ENCODE measurements at places on chromosomes 1 and 21.

DNA sequence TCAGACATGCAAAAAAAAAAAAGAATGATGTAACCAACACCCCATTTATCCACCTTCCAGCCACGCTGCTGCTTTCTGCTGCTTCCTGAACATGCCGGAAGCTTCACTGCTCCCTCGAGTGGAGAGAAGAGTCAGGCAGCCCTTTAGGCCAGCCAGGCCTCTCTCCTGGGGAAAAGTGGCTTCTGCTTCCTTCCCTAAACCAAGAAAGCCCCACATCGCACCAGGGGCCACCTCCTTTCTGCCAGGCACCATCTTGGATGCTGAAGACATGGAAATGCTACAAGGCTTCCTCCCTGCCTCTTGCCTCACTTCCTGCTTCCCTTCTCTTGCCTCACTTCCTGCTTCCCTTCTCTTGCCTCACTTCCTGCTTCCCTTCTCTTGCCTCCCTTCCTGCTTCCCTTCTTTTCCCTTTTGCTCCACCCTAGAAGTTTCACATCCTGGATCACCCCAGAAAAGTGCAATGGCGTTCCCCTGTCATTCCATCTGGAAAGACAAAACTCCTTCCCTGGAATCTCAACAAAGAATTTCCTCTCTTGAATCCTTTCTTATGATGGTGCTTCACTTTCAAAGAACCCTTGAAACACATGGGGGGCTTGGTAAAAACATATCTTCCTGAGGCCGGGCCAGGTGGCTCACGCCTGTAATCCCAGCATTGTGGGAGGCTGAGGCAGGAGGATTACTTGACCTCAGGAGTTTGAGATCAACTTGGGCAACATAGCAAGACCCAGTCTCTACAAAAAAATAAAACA is 18.7 kb downstream of the TNFRSF8 start:
- DNase-seq: no peak

DNA sequence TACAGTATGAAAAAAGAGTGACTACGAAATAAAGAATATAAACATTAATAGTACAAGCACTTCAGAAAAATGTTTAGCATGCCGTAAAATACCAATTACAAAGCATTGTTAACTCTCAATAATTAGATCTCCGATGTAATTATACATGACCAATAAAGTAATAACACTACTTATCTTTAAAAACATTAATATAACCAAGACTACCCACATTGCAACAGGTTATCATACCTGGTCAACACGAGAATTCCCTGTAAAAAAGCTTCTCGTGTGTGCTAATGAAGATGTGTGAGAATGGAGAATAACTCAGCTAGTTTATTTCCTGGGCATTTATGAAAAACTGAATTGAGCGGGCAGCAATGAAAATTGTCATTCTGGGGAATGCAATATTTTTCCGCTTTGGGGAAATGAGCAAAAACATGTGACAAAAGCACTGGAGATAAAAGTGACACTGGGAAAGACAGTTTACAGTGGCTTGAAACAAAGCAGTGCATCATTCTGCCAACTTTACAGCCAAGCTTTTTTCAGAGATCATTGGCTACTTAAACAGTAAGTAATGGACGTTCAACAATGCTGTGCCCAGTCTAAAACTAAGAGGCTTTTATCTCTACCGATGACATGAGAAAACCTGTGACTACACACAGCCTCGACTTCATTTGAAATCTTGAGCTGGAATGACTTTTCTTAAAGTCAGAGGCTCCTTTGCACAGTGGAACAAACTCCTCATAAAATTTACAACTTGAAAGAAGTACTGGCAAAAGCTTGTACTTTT is 34.7 kb downstream of the ITPKB start:
- DNase-seq: no peak

- DNase-seq: peak; percentile 3
Observed at GRCh38 chr1:29682919-29683295, 446.6 kb downstream of the PTPRU start.

GRCh38 chr1:116740746-116741145 is 13.5 kb upstream of the CD2 start:
- no peak for DNase-seq

- no peak for DNase-seq
Observed at GRCh38 chr21:36987845-36988244, 18.7 kb upstream of the RIPPLY3 start.

DNA sequence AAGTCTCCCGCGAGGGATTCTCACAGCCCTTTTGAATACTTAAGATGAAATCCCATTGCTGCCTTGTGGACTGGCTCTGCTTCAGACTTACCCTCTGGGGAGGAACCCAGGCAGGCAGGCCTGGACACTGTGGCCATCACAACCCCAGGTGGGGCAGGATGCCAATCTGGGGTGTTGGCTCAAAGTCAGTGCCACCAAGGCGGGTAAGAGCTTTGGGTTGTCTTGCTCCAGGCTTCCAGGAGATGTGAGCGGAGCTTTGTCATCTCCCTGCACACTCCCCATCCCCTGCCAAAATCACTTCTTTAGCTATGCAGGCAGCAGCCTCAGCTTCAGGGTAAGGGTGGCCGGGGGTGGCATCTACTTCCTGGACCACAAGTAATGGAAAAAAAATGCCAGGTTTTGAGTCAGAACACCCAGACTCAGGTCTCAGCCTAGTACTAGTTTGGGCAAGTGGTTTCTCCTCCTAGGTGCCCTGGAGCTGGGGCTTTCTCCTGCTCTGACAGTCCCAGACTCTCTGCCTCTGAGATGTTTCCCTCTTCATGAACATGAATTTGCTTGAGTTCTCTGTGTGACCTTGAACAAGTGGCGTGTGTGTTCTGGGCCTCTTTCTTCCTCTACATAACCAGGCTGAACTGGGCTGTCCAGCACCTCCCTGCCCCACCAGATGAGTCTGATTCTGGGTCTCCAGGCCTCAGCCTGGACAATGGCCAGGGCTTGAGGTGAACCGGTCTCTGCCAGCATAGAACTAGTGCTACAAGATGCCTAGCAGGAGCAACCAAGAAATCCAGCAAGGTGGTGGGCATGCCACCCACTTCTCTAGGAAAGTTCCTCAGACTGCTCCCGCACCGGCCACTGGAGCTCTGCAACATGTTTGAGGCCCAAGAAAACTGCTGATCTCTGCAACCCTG is 65.4 kb downstream of the VWA5B1 start:
- DNase-seq: no peak

GRCh38 chr1:17190010-17190995 is 14.6 kb upstream of the PADI1 start:
- DNase-seq: no peak

DNA sequence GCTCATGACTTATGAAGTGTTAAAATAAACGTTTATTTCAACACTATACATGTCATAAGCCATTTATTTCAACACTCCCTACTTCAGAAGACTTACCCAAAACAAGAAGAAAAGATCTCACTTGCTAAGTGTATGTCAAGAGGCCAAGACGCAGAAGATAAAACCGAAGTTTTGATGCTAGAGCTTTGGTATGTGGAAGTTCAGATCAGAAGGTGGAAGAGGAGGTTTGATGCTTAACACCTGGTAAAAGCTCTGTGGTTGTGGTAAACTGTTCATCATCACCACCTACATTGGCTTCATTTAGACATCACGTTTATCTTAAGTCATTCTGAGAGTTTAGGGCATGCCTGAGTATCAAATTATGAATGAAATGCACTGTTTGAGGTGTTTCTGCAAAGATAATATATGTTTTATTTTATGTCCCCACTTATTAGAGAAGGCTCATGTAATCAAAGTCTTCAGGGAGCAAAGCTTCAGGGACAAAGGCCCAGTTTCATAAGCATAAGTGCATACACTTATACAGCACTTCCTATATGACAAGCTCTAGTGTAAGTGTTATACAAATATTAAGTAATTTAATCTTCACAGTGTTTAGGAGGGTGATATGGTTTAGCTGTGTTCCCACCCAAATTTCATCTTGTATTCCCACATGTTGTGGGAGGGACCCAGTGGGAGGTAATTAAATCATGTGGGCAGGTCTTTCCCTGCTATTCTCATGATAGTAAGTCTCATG is 533.3 kb downstream of the PTBP2 start:
- no peak for DNase-seq

DNA sequence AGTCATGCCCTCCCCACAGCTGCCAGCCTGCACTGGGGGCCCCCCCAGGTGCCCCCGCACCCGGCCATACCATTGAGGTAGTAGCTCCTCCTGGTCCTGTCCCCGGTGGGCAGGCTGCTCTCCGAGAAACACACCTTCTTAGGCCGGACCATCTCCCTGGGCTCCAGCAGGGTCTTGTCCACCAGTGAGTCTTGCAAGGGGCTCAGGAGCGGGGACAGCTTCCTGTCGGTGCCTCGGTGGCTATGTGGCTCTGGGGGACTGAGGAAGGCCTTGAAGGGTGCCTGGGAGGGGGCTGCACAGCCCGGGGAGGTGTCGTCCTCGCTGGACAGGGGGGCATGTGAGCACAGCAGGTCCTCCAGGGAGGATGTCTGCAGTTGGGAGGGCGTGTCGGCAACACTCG is 12.9 kb upstream of the FTCD start:
- no peak for DNase-seq

DNA sequence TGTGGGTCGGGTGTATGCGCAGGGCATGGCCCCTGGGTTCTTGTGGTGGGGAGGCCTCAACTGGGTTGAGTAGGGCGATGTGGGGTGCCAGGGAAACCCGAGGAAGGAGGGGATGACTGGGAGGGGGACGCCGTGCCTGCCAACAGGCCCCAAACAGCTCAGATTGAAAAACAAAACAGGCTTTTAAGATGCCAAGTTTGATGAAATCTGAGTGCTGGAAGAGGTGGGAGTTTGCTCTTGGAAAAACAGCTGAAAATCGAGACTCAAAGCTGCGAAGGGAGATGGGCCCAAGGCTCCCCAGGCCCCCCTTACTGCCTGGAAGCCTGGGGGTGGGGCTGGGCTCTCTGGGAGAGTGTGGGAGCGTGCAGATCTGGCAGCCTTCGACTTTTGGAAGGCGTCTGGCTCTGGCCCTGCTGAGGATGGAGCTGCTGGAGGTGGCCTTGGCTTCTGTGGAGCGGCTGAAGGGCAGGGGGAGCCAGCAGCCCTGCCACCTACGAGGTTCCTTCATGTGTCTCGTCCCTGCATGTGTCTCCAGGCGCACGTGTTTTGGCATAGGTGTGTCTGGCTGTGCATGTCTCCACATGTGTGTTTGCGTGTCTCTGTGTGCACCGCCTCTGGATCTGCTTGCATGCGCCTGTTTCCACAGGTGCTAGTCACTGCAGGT is 33.3 kb downstream of the PTPRF start:
- no peak for DNase-seq

DNA sequence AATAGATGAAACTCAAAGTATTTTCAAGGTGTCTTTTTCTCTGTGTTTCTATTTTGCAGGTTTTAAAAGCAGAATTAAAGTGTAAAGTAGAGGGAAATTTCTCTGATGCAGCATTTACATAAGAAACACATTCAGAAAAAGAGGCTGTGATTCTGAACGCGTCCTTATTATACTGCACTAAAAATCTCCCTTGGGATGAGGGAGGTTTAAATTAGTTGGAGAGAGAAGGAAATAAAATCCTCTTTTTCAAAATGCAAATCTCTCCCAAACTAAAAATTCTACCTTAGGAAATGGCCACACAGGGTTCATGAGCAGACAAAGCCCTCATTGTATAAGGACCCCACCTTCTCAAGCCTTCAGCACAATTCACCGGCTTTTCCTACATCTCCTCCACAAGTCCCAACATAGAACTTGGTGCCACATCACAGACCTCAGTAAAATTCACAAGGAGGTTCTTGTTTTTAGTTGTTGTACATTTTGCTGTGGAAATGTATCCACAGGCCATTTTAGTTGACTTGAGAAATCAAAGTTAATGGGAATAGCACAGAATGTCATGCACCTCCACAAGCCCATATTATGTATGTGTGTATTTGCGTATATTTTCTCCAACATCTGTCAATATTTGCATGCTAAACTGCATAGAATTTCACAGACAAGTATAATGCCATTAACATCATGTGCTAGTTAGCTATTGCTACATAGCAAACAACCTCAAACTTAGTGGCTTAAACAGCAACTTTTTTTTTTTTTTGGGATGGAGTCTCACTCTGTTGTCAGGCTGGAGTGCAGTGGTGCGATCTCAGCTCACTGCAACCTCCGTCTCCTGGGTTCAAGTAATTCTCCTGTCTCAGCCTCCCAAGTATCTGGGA is 59.8 kb downstream of the MAB21L3 start:
- no peak for DNase-seq

DNA sequence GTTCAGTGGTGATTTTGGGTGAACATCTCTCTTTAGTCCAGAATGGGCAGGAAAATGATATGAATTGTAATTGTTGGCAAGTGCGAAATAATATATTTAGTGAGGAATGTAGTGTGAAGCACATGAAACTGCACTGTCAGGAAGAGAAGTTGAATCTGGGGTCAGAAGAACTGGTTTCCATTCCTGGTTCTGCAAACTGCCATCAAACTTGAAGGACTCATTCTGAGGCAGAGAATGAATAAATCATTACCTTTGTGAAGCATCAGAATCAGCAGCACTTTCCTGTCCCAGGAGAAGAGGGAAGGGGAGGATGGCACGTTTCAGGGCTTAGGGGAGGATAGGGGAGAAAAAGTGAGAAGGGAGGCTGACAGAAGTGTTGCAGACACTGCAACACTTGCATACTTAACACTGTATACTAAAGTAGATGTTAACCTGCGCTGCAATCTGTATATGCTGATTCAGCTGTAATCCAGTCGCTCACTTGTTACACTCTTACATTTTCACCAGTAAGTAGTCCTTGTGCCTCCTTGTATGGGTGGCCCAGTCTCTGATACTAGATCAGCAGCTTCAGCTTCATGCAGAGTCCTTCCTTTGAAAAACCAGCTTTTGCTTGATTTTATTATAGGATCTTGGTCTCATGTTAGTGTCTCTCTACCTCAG is 10.5 kb upstream of the RPTN start:
- no peak for DNase-seq

DNA sequence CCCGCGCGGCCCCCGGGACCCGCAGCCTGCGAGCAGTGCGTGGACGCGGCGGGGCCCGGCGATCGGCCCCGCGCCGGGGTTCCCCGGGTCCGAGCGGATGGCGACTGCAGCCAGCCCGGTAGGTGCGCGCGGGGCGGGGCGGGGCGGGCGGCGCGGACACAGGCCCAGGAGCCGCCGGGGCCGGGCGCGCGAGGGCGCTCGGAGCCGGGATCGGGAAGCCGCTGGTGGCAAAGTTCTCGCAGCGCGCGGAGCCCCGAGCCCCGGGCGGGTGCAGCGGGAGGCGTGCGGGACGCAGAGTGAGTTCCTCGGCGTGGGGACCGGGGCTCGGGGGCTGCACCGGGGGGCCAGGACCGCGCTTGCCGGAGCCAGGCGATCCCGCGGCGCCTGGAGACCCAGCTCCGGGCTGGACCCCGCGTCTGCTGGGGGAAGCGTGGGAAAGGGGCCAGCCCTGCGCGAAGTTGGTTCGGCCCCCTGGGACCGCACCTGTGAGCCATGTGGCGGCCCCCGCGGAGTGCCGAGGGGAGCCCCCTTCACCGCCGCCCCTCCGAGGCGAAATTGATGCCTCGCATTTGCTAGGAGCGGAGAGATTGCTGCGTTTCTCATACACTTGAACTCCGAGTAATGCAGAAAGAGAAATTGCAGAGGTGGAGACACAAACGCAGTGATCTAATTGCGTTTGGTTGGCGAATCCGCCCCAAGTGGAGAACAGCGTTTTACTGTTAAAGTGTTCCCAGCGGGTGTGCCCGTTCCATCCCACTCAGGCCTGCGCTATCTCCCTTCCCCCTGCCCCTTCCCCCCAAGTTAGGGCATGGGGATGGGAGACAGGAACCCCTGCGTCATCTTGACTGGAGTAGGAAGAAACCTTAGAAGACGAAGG is 228.9 kb upstream of the TMEM51 start:
- no peak for DNase-seq

- DNase-seq: no peak
Observed at GRCh38 chr1:221937155-221937953, 195.5 kb upstream of the DUSP10 start.

- no peak for DNase-seq
Observed at GRCh38 chr1:177620636-177621190, 349.1 kb downstream of the SEC16B start.

GRCh38 chr1:66274634-66275033 is 259.3 kb upstream of the SGIP1 start:
- no peak for DNase-seq

Data from tibial nerve (tissue), 4 donors.